Endothelial cell (in vitro differentiated cells): ENCODE measurements at places on chromosomes 16 and 17.

- DNase-seq, result no peak
Measured at GRCh38 chr17:11240041-11240840, 772 bp upstream of the SHISA6 start.

- no peak for DNase-seq
Measured at GRCh38 chr16:1708768-1709180, 2.8 kb downstream of the MAPK8IP3 start.

DNA sequence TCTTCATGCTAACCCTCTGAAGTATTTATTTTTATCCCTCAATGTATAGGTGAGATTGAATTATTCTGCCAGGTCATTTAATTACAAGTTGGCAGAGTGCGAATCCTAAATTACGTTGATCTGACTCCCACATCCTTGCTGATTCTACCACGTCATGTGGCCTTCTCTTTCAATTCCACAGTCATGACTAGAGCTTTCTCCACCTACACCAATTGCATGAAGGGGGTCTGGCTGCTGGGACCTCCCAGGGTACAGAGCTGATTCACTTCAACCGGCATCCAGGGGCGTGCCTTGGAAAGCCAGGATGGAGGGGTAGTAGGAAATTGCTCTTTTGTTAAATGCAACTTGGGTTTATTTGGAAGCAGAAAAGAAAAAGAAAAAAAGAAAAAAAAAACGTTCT lies 41.1 kb upstream of the CDH13 start:
- no peak for DNase-seq

DNA sequence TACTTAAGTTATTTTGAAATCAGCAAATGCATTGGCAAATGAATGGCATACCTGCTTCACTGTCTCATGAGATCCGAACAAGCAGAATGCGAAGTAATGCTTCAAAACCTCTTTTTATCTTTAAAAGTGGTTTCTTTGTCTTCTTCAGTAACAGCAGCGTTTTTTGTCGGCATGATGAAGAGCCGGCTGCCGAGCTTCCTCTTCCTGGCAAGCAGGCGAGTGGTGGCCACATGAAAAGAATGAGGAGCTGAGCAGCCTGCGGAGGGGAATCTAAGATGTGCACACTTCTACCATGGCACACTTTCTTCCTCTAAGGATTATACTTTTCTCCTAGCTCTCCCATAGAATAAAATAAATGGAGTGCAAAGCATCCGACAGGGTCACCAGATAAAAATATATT lies 42.4 kb upstream of the AKTIP start:
- DNase-seq, result peak; percentile 26

DNA sequence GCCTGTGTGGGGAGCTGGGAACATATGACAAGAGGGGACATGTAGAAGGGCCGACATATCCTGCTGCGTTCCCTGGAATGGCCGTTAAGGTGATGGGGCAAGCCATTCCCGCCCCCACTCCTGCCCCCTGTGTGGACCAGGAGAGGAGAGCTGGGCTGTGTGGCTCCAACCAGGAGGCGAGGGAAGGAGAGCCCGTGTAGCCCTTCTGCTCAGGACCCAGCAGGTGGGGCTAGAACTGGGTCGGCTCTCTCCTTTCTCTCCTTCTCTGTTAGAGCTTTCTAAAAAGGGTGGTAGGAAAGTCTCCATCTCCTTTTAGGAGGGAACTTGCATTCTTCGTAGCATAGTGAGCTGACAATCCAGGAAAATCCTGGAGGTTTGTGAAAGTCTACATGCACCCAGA lies 12.8 kb downstream of the SPHK1 start:
- no peak for DNase-seq

DNA sequence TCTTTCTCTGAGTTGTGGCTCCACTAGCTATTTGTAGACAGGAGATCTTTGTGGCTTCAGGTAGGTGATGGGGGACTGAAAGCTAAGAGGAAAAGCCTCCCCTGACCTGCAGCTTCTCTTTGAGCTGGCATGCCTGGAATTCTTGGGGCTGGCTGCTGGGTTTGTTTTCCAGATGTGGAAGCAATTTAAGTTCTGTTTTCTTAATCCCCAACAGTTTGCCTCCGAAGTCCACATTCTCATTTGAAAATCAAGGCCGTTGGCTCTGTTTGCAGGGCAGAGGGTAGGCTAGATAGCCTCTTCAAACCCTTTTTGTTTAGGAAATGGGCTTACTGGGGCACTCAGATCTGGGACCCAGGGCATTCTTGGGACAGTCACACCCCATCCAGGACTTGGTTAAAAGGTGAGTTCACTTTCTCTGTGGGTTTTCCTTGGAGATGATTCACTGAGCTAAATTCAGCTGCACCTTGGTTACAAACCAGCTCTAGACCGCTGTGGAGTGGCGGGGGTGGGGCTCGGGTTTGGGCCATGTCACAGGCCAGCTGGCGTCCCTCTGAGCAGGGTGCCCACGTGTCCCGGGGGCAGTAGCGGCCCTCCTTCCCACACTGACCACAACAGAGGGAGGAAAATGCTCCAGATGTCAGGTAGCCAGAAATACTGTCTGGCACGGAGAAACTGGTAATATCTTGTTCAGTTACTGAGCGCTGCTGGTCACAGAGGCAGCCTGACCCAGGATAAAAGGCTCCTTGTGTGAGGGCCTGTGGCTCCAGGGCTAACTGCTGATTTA lies 108.5 kb downstream of the RAB11FIP4 start:
- no peak for DNase-seq
